Stimulated activated effector memory CD8-positive, alpha-beta T cell treated with anti-CD3 and anti-CD28 coated beads, Interleukin-12 subunit alpha, Interleukin-12 subunit beta, amount 100 ng/mL, for 72 hours (primary cell): ENCODE measurements at places on chromosomes 7 and 10.

GRCh38 chr7:4667776-4668509, 14.2 kb upstream of the FOXK1 start:
- no peak for DNase-seq

DNA sequence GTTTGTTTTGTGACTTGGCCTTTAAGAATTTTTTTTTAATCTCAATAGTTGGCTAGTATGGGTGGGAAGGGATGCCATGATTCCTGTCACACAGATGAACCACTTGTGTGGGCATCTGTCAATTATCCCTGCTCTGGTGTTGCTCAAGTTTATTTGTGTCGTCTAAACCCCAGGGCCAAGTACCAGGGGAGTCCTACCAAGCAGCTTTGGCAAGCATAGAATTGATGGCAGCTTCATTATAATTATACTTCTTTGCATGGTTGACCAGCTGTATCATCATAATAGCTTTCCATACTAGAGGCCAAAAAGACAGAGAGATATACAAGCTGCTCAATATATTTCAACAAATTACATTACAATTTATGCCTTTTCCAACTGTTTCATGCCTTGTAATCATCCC, 30.4 kb downstream of the SUGCT start:
- DNase-seq = no peak

- DNase-seq = no peak
These were observed 17.4 kb upstream of the BAIAP2L1 start for GRCh38 chr7:98418271-98418635.

GRCh38 chr7:38862666-38863065, 46.3 kb downstream of the VPS41 start:
- DNase-seq = no peak

DNA sequence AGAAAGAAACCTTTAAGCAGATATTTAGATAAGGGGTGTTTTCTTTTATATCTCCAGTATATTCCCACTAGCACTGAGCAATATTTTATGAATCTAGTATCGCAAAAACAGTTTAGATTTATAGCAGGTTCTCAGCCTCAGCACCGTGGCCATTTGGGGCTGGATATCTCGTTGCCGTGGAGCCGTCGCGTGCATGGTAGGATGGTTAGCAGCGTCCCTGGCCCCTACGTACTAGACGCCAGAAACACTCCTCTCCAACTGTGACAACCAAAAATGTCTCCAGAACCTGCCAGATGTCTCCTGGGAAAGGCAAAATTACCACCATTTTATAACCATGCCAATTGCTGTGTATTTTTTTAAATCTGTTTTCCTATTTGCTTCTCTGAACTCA, 172.9 kb downstream of the CACNB2 start:
- no peak for DNase-seq

GRCh38 chr7:3175285-3175902, 125.7 kb upstream of the SDK1 start:
- no peak for DNase-seq

- no peak for DNase-seq
These were observed 115.2 kb downstream of the RGS10 start for GRCh38 chr10:119427263-119427864.

DNA sequence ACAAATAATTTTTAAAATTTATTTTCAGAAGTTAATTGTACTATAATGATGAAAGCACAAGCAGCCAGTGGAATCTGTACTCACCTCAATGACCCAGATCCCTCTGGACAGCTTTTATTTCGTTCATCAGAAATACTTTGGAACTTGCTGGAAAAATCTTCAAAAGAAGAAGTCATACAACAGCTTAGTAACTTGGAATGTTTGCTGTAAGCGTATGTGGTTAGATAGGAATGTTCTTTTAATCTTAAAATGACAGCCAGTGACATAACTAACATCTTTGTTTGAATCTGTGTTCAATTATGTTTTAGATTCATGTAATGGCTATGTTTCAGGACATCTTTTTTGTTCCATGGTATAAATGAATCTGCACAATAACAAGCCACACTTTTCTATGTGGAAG, 26.8 kb downstream of the CFAP69 start:
- DNase-seq = no peak

- no peak for DNase-seq
These were observed 134.3 kb upstream of the PDE1C start for GRCh38 chr7:32204361-32205018.

DNA sequence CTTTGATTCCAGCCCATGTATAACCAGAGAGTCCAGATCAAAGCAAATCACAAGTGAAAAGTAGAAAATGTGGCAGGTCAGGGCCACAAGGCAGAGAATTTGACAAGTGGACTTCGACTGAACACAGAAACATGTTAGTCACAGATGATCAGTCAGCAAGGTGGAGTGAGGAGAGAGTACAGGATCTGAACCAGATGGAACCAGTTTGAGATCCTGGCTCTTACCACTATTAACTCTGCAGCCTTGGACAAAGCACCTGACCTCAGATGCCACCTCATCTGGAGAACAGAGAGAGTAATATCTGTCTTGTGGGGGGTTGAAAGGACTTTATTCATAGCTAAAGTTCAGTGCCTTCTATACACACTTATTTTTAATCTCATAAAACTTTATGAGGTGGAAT, 4.4 kb downstream of the MRLN start:
- no peak for DNase-seq

GRCh38 chr10:6409971-6410643, 170.0 kb downstream of the PRKCQ start:
- no peak for DNase-seq

GRCh38 chr7:100888988-100889750, at the start of gene UFSP1:
UFSP1 (minus strand) TSS chr7:100889715; CDS start chr7:100889271, 444 bp downstream.
- DNase-seq = peak; percentile 65

GRCh38 chr10:58723966-58724365, 211.3 kb downstream of the BICC1 start:
- DNase-seq = no peak

GRCh38 chr10:95339863-95340262, 49.1 kb upstream of the PDLIM1 start:
- DNase-seq = no peak

- no peak for DNase-seq
These were observed 340.1 kb upstream of the MGMT start for GRCh38 chr10:129126982-129127381.
